ENCODE measurements at places on chromosomes 1 and 21.

GRCh38 chr1:156401041-156401574 is 32.1 kb downstream of the RHBG start:
- DNase-seq: no peak

DNA sequence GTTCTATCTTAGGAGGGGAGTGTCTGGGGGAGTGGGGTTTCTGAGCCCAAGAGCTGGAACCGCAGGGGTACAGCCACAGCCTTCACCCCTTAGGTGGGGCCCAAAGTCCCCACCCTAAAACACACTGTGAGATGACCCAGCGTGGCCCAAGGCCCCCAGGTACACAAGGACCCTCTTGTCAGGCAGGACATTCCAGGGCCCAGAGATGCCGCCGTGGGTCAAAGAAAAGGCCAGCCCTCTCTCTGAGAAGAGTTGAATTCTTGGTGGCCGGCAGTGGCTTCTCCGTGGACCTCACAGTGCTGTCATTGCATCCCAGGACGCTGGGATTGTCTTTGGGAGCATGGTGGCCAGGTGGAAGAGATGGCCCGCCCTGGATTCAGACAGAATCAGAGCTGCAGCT is 176.3 kb upstream of the C1orf174 start:
- no peak for DNase-seq

- no peak for DNase-seq
Measured at GRCh38 chr1:220316305-220316704, 44.1 kb upstream of the RAB3GAP2 start.

DNA sequence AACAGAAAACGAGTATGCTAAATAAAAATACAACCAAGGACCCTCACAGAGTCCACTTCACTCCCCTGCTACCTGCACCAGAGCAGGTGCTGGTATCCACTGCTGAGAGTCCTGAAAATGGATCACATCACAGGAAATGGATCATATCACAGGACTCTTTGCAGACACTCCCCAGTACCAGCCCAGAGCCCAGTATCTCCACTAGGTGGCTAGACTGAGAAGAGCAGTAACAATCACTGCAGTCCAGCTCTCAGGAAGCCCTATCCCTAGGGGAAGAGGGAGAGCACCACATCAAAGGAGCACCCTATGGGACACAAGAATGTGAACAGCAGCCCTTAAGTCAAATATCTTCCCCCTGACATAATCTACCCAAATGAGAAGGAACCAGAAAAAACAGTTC is 28.0 kb downstream of the AGBL4 start:
- DNase-seq: no peak

DNA sequence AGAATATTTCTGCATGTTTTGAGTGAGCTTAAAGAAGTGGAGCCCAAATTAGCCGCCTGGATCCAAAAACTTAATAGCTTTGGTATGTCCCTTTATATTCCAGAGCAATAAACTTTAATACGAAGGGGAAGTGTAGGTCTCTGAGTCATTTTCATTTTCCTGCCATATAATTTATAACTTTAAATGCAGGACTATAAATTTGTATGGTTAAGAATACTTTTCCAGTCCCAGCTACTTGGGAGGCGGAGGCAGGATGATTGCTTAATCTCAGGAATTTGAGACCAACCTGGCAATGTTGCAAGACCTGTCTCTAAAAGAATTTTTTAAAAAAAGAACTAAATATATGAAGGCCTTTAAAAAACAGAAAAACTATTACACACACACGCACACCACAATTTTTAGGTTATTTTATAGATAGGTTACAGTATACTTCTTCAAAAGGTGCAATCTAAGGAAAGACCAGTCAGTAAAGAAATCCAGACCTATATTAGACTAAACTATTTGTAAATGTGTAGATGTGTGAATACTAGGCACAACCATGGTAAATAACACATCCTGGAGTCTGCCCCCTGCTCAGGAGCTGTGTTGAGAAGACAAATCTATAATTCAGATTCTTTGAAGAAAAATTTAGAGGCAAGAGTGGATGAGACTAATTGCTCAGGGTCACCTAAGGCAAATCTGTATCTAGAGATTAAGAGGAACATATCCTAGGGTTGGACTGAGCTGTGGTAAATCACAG is 80.3 kb downstream of the TTC3 start:
- DNase-seq: no peak

DNA sequence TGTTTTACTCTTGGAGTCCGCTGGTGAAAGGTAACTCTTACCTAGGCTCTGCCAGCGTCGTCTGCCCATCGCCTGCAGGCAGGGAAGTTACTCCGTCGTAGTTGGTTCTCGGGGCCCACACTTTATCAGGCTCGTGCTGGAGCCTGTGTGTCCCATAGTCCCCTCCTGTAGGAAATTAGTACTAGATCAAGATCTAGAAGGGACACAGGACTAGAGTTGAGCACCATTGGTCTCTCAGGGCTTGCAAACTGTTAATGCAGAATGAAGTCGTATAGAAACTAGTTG is 940 bp downstream of the SRRM1 start:
- no peak for DNase-seq

- no peak for DNase-seq
Measured at GRCh38 chr1:45833361-45833760, 29.9 kb downstream of the MAST2 start.

DNA sequence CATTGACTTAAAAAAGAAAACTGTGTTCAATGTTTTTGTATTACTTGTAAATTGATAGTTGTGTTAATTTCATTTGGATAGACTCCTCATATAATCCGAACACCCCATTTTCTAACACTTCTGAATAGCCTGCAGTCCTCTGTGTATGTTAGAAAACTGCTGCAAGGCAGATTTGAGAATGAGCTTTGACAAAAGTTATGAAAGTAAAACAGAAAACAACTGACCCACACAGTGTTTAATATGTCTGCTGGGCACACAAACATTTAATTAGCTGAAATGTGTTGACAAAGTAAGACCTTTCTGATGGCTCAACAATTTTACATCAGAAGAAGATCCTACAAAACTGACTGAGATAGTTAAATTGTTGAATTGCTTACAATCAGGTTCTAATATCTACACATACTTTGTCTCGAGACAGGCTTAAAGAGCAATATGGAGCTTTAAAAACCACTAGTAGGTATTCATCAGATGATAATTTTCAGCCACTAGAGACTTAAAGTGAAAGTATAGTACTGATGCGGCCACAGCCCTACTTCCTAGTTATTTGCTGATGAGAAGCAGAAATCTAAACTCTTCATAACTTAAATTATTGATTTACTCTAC is 40.0 kb upstream of the PRMT6 start:
- no peak for DNase-seq

GRCh38 chr1:65109487-65109886 is 38.5 kb upstream of the AK4 start:
- DNase-seq: no peak

GRCh38 chr1:217443845-217444244 is 187.0 kb downstream of the GPATCH2 start:
- DNase-seq: no peak

DNA sequence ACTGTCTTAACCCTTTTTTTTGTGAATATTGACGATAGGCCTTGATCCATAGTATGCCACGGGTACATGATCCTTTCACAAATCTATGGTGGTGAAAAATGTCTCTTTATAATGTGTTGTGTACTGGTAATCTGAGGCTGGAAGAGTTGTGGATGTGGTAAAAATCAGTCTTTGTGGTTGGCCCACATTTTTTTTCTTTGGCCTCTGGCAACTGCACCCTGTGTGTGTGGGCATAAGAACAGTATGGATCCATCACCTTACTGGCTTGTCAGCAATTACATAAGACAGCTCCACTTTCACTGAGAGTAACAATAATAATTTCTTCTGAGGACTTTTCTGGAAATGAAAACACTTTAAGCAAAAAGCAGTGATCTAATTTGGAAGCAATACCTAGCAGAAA is 101.6 kb downstream of the GABPA start:
- no peak for DNase-seq

- no peak for DNase-seq
Measured at GRCh38 chr1:92291372-92291999, 7.3 kb downstream of the GLMN start.

DNA sequence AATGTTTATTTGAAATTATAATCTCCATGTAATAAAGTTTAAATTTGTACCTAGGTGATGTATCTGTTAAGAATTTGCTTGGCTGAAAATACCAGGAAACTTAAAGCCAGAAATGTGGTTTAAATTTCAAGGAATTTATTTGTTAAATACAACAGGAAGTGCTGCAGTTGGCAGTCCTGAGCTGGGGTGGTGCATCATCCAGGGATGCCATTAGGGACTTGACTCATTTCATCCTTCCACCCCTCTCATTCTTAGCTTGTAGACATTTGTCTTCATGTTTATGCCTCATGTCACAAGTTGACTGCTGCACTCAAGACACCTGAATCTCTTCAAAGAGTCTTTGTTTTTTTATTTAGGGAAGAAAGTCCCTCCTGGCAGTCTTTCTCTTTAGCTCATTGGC is 175.9 kb downstream of the LHX8 start:
- DNase-seq: no peak

GRCh38 chr1:185152187-185152767 is 4.5 kb downstream of the TRMT1L start:
- DNase-seq: no peak

DNA sequence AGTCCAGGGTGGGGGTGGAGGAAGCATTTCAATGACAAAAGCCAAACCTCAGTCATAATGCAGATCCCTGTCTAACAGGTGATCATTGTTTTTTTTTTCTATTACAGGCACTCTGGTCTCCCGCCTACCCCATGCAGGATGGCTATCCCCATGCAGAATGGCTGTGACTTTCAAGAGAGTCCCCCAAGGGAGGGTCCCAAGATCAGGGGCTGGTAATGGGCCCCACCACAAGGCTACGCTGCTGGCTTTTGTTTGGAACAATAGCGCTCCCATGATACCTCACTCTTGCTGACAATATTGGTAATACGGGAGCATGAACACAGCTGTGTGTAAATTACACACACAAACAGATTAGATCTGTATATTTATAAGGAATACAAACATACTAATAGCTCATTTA is 119.4 kb downstream of the SLC45A1 start:
- no peak for DNase-seq

DNA sequence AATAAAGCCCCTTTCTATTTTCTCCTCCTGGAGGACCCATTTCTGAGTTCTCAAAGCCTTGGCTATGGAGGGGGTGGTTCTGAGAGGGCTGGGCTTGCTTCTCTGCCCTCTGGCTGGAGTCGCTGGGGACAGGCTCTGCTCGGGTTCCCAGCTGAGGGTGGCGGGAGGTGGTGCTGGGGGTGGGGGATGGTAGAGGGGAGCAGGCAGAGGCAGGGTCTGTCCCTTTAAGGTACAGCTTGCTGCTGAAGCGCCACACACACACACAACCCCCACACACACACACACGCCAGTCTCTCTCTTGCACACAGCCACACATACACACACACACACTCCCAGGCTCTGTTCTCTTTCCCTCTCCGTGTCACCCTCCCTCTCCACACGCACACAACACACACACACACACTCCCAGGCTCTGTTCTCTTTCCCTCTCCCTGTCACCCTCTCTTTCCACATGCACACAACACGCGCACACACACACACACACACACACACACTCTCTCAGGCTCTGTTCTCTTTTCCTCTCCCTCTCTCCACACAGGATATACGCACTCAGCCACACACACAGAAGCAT is 69.8 kb upstream of the SSBP3 start:
- DNase-seq: peak; percentile 84

GRCh38 chr1:170470121-170470520 is 61.8 kb upstream of the GORAB start:
- no peak for DNase-seq

- DNase-seq: no peak
Measured at GRCh38 chr1:26283279-26283853, 3.5 kb downstream of the SH3BGRL3 start.

DNA sequence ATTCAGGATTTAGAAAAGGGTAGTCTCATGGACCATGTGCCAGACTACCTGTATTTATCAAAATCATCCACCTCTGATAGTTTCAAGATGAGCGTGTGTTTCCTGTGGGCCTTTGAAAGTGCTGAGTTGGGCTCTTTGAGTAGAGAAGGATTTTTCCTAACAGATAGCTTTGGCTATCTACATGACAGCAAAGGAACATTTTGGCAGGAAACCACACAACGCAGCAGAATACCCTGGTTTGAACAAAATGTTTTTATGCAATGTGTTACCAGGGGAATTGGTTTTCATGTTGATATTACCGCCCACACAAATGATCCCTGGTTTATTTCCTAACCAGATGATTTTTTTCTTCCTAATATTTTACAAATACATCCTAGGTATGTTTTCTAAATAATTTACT is 431.4 kb downstream of the NEGR1 start:
- DNase-seq: no peak

- DNase-seq: no peak
Measured at GRCh38 chr1:43822040-43822690, 111.4 kb upstream of the ARTN start.

DNA sequence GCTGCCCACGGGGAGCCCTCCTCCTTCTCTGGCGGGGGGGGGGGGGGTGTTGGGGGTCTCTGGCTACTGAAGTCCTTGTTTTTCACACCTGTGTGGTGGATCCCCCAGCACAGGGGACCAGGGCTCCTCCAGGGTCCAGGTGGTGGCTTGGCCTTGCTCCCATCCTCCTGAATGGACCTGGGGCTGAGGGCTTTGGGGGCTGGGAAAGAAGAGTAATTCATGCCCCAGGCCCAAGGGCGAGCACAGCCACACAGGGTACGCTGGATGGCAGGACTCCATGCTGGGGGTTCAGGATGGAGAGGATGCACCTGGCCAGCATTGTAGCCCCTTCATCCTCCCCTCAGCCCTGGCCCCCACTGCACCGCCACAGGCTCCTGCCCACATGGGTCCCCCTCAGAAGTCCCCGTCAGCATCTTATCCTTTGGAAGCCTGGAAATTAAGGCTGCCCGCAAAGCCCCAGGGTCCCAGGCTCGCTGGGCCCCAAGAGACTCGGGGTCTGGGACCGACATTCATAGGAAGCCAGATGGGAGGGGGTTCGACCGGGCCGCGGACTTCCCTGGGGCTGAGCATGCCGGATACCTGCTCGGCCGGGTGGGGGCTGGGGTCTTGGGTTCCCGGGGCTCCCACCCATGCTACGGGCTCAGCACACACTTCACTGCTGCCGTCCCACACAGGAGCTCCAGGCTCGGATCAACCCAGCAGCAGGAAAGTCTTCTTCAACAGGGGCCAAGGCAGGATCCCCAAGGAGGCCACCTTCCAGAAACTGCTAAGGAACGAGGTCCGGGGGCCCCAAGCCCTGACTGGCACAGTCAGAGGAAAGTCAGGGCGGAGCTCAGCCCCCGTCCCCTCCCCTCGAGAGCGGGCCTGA is 49.0 kb upstream of the ACTRT2 start:
- DNase-seq: no peak

- peak; percentile 63 for DNase-seq
Measured at GRCh38 chr1:165631342-165632151, 513 bp downstream of the MGST3 start.

DNA sequence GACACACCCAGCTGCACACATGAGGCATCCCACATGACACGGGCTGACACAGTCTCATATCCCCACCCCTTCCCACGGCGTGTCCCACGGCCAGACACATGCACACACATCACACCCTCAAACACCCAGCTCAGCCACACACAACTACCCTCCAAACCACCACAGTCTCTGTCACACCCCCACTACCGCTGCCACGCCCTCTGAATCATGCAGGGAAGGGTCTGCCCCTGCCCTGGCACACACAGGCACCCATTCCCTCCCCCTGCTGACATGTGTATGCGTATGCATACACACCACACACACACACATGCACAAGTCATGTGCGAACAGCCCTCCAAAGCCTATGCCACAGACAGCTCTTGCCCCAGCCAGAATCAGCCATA is 22.6 kb downstream of the PODN start:
- no peak for DNase-seq

GRCh38 chr1:111855260-111855659 is 99.6 kb downstream of the DDX20 start:
- DNase-seq: no peak

- no peak for DNase-seq
Measured at GRCh38 chr1:182248721-182249120, 142.9 kb downstream of the GLUL start.
